NCI-H1694 (cell line): ENCODE measurements at places on chromosomes 1 and 21.

DNA sequence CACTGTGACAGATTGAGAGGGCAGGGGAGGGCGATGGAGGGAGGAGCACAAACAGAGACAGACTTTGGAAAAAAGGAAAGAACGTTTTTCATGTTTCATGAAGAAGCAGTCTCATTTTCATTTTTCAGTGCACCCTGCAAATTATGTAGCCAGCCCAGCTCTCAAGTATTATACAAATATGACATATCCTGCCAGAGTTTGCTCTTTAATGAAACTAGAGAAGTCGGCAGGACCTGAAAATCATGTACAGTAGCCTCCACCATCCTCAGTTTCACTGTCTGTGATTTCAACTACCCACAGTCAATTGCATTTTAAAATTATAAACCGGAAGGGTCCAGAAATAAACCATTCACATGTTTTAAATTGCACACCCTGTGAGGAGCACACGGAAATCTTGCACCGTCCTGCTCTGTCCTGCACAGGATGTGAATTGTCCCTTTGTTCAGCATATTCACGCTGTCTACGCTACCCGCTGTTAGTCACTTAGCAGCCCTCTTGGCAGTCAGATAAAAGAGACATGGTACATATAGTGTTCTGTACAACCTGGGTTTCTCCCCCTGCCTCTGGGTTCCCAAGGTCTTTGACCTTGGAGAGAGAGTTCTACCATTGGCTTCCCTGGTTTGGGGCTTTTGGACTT is 13.6 kb upstream of the ADARB1 start:
- DNase-seq: no peak

DNA sequence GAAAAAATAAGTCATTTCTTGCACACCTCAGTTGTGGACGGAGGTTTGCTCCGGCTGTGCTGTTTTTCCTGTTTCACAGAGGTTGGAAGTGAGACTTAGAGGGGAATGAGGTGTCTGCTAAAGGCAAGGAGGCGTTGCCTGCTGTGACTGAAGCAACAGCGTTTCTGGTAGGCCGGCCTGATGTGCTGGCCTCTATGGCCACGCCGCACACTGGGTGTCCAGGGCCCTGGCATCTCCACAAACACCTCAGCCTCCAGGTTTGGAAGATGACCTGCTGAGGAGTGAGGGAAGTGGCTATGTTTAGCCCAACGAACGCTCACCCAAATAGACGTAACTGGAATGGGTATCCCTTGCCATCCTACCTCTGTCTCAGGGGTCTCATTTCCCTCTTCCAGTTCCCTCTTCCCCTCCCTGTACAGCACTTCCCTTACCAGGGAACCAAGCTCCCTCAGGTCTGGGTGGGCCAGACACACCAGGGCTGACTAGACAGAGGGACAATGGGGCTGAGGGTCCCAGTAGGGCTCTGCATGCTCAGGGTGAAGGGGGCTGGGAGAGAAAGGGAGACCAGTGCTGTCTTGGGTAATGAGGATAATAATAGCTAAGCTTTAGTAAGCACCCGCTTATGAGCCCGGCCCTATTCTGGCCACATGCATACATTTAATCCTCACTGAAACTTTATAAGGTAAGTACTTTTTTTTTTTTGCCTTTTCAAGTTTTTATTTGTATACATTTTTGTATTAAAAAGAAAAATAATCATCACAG is 11.9 kb downstream of the CACNA1S start:
- no peak for DNase-seq

- DNase-seq: no peak
Measured at GRCh38 chr1:43963006-43963405, 6.8 kb upstream of the DPH2 start.

- no peak for DNase-seq
Measured at GRCh38 chr1:204280099-204280961, 66.5 kb upstream of the GOLT1A start.

DNA sequence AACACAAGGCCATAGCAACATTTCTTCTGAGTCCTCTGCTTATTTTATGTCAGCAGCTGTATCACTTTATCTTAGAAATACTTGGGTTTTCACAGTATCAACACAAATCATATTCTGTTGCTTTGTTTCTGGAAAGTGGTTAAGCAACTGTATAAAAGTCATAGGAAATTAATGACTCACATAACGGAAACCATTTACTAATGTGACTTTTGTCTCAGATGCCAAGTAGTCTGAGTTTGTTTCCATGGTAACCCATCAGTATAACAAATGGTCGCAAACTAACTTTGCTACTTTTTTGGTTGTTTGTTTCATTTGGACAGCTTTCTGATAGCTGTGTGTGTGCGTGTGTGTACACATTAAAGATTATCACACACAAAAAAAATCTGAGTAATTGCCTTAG is 31.1 kb downstream of the EEIG2 start:
- no peak for DNase-seq

GRCh38 chr1:165941531-165941930 is 114.1 kb downstream of the UCK2 start:
- DNase-seq: no peak

- no peak for DNase-seq
Measured at GRCh38 chr1:220045356-220046051, 801 bp downstream of the EPRS1 start.

DNA sequence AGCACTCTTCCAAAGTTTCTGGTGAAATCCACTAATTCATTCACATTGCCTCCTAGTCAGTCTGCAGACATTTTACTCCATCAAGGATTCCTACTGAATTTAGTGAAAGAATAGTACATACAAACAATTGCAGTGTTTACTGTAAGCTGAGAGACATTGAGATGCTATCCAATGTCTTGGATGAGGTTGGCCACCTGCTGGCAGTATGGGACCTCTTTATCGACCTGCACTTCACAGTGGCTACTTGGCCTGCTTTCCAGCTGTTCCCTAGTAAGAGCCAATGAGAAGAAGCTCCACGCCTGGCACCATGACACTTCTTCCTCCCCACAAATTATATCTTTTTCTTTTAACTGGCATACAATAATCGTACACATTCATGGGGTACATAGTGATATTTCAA is 51.5 kb upstream of the LRIF1 start:
- no peak for DNase-seq

- DNase-seq: peak; percentile 68
Measured at GRCh38 chr1:62131093-62131725, 63.4 kb upstream of the L1TD1 start.

DNA sequence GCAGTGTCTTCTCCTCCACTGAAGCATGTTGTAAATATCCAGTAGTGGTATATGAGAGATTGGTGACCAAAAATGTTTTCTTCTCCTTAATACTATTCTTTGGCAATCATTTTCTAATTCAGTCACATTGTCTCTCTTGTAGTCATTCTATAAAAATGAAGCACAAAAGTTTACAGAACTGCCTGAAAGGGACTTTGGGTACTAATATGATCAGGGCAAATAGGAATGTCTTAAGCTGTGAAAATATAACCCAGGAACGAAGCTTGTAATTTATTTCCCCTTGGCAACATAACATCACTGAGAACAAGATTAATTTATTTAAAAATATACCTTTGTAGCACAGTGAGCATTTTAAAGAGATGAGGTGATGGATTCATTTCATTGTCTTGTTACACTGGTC is 4.9 kb downstream of the B3GALT2 start:
- no peak for DNase-seq

DNA sequence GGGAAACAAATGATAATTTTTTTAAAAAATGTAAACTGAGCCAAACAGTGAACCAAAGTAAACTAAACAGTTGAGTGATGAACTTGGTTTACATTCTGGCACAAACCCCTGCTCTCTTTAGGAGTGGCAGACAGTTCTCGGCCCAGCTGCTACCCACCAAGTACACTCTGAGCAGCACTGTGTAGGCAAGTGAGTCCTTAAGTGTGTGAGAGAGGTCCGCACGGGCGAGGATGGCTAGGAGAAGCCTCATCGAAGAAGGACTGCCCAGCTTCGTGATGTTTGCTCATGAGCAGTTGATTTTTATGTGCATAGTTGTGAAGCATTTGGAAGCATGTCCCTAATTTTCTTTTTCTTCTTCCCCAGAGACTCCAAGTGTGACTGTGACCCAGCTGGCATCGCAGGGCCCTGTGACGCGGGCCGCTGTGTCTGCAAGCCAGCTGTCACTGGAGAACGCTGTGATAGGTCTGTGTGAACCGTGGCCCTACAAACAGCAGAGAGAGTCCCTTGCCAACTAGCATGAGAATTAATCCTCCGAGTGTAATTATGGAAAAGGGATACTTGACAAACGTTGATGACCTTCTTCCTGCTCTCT is 32.1 kb downstream of the LAMC2 start:
- DNase-seq: peak; percentile 94

DNA sequence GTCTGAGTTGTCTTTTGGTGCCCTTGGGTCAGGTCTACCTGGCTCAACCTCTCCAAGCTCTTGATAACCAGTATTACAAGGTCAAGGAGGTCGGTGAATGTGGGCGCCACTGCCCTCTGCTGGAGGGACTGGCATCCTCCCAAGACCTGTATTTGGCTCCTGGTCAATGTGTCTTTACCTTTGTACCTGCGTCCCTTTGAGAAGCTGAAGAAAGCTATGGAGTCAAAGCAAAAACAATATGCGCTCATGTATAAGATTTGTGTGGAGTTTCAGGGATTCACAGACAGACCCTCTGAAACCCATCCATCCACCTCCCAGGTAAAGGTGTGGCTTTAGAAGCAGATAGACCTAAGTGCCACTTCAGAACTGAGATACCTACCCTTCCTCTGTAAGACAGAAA is 61.8 kb upstream of the NBL1 start:
- DNase-seq: no peak

GRCh38 chr21:17003258-17003615 is 509.6 kb upstream of the CXADR start:
- DNase-seq: no peak

- DNase-seq: no peak
Measured at GRCh38 chr1:68551459-68551858, 54.6 kb upstream of the DEPDC1 start.
